ENCODE measurements at places on chromosomes 12 and 14.

DNA sequence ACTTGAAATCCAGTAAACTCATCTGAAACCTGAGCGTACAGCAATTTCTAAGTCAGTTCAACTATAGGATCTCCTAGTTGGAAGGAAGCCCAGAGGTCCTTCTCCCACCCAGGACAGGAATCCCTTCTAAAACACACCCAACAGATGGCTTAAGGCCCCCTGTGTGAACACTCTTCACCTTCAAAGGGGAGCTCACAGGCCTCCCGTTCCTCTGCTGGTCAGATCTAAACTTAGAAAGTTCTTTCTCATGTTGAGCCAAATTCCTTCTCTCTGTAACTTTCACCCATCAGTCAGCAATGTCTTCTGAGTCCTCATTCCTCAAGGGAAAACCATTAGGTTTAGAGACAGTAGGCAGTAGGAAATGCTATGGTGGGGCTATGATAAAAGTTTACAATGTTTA, 355.2 kb downstream of the PCNX1 start:
- DNase-seq = no peak

GRCh38 chr12:2009623-2010022, 5.4 kb upstream of the DCP1B start:
- DNase-seq = no peak

DNA sequence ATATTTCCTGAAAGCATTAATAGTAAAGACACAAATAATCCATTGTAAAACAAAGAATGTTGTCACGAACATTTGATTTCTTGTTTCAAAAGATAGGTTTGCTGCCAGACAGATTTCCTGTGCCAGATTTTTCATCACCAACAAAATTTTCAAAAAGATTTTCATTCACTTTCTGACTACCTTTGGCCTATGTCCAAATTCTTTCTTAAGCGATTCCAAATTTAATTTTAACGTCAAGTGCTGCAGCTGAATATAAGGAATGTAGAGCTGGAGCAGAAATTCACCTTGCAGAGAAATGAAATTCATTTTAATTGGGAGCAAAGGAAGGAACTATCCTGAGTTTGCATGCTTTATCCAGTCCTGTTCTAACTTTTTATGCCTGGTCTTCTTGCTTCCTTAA, 277.4 kb downstream of the CCER1 start:
- no peak for DNase-seq

- DNase-seq = peak; percentile 72
Measured at GRCh38 chr12:121590476-121591143, 9.8 kb upstream of the KDM2B start.

DNA sequence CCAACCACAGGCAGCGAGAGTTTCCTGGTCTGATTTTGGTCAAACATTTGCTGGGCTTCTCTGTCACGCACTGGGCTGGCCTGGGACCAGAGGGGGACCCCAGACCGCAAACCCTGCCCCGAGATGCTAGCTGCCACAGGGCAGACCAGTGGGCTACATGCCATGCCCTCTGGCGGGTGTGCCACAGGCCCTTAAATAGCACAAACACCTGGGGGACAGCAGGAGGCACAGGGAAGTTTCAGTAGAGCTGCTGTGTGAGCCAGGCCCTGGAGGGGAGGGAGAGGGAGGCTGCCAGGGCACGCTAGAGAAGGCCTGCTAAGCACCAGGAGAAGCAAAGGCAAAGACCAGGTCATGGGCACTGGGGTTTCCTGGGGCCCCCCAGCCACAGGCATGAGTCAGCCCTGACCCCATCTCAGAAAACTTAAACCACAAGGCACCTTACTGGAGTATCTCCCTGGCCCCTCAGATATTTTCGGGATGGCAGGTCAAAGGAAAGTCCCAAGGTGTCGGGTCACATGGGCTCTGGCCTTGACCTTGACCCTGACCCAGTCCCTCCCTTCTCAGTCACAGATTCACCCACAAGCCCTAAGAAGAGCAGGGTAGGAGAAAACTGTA, 29.2 kb downstream of the ITPK1 start:
- DNase-seq = no peak

DNA sequence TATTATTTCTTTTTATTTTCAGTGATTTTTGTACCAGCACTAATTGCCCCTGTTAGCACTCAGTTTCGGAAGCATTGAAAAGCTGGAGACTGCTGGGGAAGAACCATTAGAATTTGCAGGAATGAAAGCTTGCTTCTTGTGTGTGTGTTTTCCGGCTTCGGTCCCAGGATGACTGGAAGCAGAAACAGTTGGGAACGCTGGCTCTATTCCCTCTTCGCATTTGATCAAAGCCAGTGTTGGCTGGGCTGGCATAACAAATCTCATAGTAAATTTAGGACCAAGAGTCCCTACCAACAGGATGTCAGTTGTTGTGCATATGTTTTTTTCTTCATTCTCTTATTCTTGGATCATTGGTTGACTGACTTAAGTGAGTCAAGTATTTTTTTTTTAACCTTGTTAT, 53.6 kb upstream of the TRAF3 start:
- no peak for DNase-seq

DNA sequence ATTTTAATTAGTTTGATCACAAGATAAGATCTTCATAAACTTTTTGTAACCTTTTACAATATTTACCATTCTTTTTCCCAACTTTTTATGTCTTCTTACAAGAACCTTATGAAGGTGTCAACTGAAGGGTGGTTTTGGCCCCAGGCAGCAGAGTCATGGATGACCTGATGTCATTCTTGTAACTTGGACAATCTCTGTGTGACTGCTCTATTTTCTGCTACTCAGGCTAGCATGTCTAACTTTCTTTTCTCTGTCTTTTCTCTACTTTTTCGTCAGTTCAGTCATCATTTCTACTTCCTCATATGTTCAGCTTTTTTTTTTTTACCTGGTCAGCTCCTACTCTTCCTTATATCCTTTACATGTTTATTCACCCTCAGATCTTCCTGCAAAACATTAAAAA, 150.7 kb upstream of the PTPRQ start:
- DNase-seq = no peak

DNA sequence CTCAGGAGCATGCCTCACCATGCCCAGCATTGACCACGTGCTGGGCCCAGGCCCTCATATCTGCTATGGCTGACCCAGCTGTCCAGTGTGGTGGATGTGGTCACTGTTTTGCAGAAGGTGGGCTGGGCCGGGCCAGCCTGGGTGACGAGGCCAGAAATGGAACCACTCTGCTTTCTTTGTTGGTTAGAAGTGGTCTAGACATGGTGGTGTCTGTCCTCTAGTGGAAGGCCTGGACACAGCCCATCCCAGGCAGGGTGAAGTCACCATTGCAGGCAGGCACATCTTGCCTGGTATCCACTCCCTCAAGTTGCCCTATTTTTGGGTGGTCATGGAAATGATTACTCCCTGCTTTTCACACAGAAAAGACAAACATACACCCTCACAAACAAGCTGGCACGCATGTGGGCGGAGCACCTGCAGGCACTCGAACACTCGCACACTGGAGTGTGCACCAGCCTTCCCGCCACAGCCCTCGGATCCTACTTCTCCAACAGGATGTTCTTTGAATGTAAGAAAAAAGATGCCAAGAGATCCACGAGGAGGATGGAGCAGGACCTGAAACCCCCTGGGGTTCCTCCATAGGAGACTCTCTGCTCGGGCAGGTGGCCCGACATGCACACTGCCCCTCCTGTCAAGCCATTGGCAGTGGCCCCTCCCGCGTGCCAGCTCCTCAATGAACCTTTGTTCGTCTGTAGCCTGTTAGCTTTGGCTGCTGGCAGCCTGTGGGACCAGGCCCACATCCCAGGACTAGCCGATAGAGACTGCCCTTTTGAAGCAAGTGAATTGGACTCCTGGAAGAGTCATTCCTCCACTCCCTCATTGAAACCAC, 38.4 kb downstream of the MLXIP start:
- no peak for DNase-seq

GRCh38 chr12:75364919-75365318, 26.0 kb upstream of the GLIPR1L2 start:
- DNase-seq = no peak

- DNase-seq = no peak
Measured at GRCh38 chr12:53166837-53167236, 13.7 kb upstream of the ZNF740 start.

DNA sequence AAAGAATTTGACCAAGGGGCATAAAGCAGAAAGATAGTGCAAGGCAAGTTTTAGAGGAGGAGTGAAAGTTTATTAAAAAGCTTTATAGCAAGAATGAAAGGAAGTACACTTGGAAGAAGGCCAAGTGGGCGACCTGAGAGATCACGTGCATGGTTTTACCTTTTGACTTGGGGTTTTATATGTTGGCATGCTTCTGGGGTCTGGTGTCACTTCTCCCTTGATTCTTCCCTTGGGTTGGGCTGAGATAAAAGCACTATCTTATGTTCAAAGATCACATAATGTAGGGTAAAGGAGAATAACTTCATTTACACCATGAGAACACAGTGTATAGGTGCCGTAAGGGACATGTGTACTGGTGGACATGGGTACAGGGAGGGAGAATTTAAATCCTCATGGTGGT, 17.7 kb upstream of the TMEM30B start:
- no peak for DNase-seq

GRCh38 chr12:70443062-70443673, 77.1 kb downstream of the KCNMB4 start:
- no peak for DNase-seq

DNA sequence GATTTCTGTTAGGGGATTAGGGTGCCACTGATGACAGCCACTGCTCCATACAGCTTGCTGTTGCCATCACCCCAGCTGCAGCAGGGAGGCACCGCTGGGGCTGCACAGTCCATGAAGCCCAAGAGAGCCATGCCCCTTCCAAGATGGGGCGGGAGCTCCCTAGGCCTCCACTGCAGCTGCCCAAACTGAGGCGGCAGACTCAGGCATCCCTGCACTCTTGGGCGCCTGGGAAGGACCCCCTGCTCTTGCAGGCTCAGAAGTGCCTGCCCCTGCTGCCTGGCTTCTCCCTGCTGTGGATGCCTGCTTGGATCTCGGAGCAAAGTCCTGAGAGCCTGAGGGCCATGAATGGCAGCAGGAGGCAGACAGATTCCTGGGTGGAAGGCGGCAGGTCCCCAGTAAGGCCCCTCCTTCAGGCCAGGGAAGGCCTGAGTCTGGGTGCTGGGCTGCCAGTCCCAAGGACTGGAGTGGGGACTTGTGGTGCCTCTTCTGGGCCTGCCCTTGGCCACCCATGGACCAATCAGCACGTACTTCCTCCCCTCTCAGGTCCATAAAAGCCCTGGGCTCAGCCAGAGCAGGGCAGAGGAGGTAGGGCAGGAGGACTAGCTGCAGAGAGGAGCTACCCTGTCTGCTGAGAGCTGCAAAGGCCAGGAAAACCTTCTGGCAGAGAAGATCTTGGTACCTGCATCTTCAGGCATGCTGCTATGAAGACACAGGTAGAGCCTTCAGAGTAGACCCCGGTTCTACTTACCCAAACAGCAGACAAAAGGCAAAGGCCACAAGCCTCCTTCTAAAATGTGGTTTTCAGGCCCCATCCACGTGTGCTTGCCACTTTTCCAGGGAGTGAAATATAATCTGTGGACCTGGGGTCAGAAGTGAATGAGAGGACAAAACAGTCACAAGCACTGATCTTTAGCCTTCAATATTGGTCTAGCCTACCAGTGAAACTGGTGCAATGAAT, 30.0 kb upstream of the STK38L start:
- DNase-seq = no peak

DNA sequence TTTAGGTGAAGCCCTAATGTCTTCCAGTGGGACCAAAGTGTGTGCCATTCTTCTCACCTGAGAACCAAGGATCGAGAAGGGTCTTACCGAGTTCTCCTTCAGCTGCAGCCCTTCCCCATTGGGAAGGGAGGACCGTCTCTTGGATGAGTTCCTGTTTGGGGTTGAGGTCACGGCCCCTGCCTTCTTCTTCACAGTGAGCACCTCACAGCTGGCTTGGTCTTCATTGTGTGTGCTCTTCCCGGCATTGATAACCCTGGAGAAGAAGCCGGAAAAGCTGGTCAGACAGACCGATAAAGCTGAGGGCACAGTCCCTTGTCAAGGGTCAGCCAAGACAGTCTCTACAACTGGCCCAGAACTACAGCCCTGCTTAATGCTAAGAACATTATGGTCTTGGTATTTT, 102.9 kb downstream of the PPM1H start:
- DNase-seq = no peak

GRCh38 chr14:100522616-100523099, 64.6 kb downstream of the BEGAIN start:
- no peak for DNase-seq

GRCh38 chr12:7970475-7971252, 34.7 kb upstream of the SLC2A3 start:
- peak; percentile 94 for DNase-seq

- DNase-seq = no peak
Measured at GRCh38 chr12:22229652-22230279, 104.7 kb downstream of the ST8SIA1 start.

DNA sequence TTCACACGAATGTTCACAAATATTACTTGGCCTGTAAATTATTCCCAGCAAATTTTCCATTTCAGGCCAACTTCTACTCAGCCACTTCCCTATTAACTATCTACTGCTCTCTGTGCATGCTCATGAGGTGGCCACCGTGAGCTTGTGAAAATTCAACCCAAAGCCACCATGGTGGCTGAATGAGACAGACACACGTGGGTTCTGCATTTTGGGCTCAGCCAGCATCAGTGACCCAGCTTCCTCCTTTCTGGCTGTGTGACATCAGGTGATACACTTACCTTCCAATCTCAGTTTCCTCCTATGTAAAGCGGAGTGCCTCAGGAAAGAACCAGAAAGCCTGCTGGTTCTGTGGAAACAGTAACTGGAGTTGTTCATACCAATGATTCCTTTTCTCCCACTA, 175.8 kb downstream of the FOXN3 start:
- no peak for DNase-seq

DNA sequence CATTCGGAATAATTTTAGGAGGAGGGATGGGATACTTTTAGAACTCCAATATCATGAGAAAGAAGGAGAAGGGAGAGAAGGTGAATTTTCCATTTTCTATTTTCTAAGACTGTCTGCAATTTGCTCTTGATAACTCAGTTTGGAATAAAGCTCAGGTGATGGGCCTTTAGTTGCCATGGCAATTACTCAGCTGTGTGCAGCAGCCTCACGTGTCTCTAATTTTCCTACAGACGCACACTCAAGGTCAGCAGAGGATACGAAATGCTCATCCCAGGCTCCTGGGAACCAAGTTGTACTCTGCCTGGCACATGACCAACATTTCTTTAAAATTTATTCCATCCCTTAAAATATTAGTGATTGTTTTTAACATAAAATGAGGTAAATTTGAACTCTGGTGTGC, 76.7 kb downstream of the TTC8 start:
- DNase-seq = no peak

GRCh38 chr12:123712780-123713319, 697 bp downstream of the ATP6V0A2 start:
- DNase-seq = no peak

GRCh38 chr14:97603201-97603600, 806.0 kb downstream of the VRK1 start:
- peak; percentile 34 for DNase-seq

- DNase-seq = peak; percentile 43
Measured at GRCh38 chr12:55932551-55932910, 1.6 kb downstream of the DGKA start.

- no peak for DNase-seq
Measured at GRCh38 chr12:30753751-30754382, 884 bp downstream of the CAPRIN2 start.

GRCh38 chr12:93827669-93828068, 150.5 kb downstream of the CRADD start:
- DNase-seq = no peak

All from stimulated activated CD4-positive, alpha-beta T cell treated with anti-CD3 and anti-CD28 coated beads, Interleukin-1b, Interleukin-23, amount 100 ng/mL, for 48 hours (primary cell).